ENCODE measurements at places on chromosomes 5 and 9.

- DNase-seq: no peak
Measured at GRCh38 chr5:55994495-55994997, at the start of gene IL6ST. TSS of gene IL6ST (minus strand) at chr5:55994963. CDS start at chr5:55976278, 18,685 bp downstream.

DNA sequence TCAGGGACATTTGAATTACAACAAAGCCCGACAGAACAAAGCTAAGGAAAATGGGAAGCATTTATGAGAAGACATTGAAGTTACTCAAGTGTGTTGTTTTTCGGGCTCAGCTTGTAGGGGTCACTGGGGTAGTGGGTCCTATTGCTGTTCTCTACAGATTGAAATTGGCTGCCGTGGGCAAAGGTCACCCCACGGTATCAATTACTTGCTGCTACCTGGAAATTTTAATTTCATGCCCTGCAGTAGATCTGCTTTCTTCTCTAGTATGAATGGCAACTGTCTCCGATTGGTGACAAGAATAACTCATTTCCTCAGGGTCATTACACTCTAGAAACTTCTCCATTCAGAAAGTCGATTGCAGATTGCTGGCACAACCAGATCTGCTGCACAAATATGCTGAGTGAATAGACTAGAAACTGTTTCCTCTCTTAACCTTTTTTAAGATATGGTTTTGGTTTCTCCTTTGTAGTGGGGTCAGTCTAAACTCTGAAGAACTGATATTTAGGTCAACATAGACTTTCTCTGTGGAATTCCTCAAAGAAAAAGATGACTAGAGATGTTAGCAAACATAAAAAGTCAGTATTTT, 454.1 kb downstream of the ARHGEF28 start:
- no peak for DNase-seq

GRCh38 chr9:15299374-15299939, 7.6 kb downstream of the TTC39B start:
- no peak for DNase-seq

- DNase-seq: no peak
Measured at GRCh38 chr5:147780924-147781573, 1.5 kb downstream of the JAKMIP2 start.

DNA sequence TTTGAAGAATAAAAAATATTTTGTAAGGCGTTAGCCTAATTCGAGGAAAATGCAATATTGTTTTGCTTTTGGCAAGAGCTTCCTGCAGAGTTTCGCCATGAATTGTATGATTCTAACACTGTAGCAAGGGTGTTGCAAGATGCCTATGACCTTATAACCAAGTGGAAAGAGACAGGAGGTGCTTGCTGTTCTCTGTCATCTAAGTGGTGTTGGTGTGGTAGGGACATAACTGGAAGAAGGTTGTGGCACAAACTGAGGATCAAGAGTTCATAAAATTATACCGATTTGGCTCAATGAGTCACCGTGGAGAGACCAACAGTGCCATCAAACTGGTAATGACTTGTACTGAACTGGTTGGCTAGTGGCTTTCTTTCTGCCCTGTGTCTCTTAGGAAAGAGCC, 6.3 kb downstream of the STC2 start:
- DNase-seq: no peak

- no peak for DNase-seq
Measured at GRCh38 chr5:34736445-34737115, 80.5 kb downstream of the RAI14 start.

Measured in sciatic nerve (tissue), 2 donors.